ENCODE measurements at places on chromosomes 1 and 21. TPM values are rescaled to one million over a fixed set of nuclear protein-coding genes. Genes with fewer than 3 reads are reported as not detected.
A peak's percentile ranks its signal among the peaks of the same experiment; 100 is the strongest.

DNA sequence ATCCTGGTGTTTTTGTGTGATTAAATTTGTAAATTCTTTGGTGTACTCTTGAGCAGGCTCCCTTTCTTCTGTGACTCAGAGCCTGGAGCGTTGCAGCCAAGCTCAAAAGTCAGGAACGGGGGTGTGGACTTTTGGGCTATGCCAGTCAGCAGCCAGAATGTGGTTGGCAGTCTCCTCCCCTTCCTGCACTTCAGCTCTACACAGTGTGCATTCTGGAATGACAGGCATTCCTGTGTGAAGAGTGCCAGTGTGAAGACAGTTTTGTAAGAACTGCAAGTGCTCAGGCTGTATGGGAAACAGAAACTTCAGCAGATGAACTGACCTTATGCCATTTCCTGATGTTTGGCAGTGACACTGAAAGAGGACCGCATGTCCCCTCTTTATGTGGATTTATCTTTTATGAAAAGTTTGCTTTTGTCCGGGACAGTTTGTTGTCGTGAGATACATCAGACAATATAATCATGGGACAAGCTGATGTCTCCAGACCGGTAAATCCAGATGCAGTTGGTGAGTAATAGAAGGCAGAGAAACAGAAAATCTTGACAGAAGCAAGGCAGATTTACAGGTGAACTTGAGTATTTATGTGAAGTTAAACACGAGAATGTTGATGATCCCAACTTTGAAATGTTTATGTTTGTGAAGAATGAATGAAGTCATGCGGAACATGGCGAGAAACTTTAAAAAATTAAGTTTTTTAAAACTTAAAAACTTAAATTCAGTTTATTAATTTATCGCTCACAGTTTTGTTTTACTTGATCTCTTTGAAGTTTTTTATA, 67.7 kb upstream of the RCC1 start:
- DNase-seq = peak; percentile 44

LCE2B gene
- not detected for polyA plus RNA-seq

ASTN1 gene
- 1.5 TPM for polyA plus RNA-seq

- DNase-seq = no peak
These were observed 22.3 kb downstream of the CD34 start for GRCh38 chr1:207888652-207889051.

DNA sequence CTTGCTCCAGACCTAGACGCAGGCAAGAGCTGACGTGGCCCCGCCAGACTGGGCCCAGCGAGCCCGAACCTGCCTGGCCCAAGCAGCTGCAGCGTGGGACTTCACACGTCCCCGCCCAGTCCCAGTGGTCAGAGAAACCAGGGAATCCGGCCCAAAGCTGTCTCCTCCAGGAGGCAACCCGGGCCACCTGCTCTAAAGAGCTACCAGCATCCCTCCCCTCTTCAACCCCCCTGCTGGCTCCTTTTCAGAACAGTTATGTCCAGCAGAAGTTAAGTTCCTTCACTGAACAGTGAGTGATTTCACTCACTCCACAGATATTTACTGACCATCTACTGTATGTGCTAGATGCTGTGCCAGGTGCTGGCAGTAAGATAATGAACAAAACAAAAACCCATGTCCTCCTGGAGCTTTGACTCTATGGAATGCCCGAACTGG, 2.1 kb upstream of the EFNA1 start:
- no peak for DNase-seq

DNA sequence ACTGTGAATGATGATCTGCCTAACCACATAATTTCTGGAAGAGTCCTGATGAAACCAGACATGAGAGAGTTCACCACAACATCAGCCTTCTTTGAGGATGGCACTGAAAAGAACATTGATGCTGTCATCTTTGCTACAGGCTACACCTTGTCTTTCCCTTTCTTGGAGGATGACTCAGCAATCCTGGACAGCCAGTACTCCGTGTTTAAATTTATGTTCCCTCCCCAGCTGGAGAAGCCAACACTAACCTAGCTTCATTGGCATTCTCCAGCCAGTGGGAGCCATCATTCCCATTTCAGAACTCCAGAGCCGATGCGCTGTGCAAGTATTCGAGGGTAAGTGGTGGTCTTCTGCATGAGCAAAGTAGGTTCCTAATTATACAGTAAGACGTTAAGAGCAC, 164.1 kb upstream of the POGK start:
- no peak for DNase-seq

GRCh38 chr1:225880636-225881035, 1.5 kb downstream of the TMEM63A start:
- no peak for DNase-seq

GRCh38 chr1:160353223-160353622, 10.0 kb downstream of the NCSTN start:
- DNase-seq = no peak

RAD54L gene
- polyA plus RNA-seq = 13.2 TPM

TMIGD3 gene
- polyA plus RNA-seq = 1.0 TPM

DMRTA2 gene
- polyA plus RNA-seq = not detected

ZSWIM5 gene
- 7.1 TPM for polyA plus RNA-seq

- DNase-seq = no peak
These were observed 25.0 kb downstream of the TBX15 start for GRCh38 chr1:118963138-118963455.

DNA sequence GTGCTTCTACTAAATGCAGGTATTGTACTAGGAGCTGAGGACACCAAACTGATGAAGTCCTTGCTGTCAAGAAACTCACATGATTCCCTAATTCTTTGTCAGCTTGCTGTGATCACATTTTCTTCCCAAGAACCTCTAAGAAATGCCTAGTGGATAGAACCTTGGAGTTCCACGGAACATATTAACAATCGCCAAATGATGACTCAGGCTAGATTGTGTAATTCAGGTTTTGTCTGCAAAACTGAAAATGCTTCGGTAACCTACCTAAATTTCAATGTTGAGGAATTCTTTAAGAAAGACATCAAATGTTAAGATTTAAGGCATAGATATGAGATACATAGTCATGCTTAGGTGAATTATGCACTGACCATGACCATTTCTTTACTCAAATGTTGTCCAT, 1.7 kb upstream of the GADD45A start:
- no peak for DNase-seq

DNA sequence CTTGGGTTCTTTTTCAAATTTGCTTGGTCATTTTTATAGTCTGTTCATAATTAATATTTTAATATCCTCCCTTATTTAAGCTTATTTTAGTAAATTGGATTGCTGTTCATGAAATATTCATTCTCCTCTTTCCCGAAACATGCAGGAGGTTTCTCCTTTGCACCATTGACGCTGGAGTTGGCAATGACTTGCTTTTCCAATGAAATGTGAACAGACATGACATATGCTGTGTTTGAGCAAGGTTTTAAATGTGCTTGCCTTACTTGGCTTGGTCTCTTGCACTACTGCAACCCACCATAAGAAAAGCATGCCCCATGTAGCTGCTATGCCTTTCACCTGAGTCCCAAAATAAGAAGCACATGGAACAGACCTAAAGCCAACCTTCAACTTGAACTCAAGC, 498.0 kb upstream of the NFIA start:
- DNase-seq = no peak

GRCh38 chr1:45103534-45103933, 91.5 kb downstream of the UROD start:
- DNase-seq = no peak

- DNase-seq = no peak
These were observed 90.7 kb downstream of the GPR88 start for GRCh38 chr1:100628631-100629081.

DNA sequence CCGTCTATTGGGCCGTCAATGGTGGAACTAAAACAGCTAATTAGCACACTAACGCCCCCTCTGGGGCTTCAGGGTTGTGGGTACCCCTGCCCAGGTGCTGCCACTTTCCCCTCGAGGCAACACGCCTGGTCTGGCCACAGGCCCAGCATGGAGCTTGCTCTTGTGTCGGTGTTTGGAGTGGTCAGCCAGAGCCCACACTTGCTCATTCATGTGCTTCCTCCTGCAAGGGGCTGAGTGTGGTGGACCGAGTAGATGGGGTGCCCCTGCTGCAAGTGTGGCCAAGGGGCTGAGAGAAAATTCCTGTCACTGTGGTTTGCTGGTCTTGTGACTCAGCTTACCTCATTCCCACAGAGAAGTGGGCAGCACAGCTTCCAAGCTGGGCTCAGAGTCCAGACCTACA, 25.7 kb downstream of the HTR6 start:
- no peak for DNase-seq

- no peak for DNase-seq
These were observed 109.0 kb downstream of the ETS2 start for GRCh38 chr21:38914528-38915293.

DNA sequence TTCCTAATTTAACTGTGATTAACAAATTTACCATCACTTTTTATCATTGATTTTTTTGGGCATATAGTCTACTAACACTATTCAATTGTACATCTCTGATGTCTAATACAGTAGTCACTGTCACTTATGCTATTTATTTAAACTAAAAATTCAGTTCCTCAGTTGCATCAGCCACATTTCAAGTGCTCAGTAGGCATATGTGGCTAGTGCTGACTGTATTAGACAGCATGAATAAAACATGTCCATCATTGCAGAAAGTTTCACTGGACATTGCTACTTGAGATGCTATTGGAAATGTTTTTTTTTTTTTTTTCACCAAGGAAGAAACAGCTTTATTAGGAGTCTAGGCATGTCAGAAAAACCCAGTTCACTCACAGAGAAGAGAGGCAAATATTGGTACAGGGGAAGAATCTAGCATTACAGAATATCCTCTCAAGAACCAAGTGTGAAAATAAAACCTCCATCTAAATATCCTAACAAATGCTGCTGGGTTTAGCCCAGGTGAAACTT, 108.1 kb upstream of the GNG4 start:
- no peak for DNase-seq

DNA sequence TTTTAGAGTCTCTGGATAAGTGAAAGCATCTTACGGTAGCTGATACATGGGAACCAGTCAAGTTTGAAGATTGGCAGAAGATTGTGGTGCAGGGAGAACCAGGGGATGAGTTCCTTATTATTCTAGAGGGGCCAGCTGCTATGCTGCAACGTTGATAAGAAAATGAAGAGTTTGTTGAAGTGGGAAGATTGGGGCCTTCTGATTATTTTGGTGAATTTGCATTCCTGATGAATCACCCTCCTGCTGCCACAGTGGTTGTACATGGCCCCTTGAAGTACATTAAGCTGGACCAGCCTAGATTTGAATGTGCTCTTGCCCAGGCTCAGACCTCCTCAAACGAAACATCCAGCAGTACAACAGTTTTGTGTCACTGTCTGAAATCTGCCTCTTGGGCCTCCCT, 45.9 kb downstream of the BTBD8 start:
- no peak for DNase-seq

DNA sequence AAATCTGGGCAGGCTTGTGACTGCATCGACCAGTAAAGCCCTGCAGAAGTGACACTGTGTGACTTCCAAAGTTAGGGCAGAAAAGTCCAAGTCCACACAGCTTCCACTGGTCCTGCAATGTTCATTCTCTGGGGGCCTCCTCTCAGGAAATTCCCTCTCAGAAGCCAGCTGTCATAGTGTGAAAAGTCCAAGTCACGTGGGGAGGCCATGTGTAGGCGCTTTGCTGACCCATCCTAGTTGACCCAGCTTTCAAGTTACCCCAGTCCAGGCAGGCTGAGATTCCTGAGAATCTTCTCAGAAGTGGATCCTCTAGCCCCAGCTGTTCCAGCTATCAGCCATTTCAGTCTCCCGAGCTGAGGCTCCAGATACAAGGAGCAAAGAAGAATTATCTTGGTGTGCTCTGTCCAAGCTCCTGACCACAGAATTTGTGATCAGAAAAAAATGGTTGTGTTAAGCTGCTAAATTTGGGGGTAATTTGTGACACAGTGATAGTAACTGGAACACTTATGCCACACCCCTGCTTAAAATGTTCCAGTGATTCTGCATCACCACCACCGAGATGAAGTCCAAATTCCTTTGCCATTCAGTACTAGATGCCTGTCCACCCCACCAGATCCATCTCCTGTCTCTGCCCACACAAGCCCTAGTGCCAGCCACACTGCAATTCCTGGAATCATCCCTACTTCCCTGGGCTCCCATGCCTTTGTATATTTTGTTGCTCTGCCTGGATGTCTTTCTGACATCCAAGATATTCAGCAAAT, 2.5 kb upstream of the STUM start:
- no peak for DNase-seq

TMEM39B gene
- polyA plus RNA-seq = 21.3 TPM

DNA sequence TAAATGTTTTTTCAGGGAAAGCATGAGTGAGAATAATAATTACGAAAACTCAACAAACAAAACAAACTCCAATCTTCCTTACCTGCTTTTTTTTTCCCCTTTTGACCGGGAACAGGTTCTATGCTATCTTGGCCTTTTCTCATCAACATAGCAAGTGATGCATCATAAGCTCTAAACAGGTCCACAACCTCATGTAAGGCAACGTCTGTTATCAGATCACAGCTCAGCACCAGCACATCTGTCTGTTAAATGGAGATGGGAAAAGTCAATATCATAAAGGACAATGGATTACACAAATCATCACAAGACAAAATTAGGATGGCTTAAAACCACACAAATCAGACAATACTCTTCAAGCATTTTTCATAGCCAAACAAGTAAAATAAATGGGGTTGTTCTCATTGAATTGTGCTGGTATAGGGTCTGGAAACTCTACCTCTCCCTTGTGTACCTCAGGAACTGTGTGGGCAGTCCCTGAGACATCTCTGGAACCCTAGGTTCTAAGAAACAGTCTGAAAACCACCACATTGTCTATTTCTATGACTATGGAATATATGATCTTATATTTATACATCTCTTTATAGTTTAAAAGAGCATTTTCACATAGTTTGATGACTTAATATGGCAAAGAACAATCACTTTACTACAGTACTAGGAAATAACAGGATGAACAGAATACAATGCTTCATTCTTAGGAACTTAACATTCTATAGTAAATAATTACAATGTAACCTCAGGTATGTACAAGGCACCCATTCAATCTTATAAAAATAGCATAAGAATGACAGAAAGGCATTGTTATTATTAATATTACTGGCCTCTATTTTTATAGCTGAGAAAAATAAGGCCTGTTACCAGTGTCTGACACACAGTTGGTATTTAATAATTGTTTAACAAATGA, 44.7 kb downstream of the EIF2B3 start:
- DNase-seq = no peak

DNA sequence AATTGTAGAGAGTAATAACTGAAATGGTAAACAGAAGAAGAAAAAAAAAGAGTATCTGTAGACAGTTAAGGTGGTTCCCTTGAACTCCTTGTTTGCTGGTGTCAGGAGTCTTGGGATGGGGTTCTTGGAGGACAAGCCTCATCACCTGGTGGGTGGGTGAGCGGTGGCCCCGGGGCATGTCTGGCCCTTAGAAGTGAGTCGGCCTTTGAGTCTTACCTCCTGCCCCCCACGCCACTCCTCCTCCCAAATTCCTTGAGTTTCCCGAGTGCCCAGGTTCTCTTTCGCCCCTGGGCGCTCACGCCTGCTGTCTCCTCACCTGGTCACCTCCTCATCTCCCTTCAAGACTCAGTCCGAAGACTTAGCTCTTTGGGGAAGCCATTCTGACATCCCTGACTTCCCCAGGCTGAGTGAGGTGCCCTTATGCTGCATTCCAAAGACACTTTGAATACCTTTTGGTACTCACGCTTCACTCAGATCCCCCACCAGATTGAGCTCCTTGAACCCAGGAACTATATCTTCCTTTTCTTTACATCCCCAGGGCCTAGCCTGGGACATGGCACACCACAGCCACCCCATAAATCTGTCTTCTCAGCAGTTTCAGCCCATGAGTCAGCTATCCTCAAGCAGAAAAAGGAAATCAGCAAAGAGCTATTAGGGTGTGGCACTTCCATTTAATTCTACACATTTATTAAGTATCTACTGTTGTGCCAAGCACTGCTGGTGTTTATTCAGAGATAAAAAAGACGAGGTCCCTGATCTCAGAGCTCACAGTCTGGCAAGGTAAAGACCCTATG, 13.5 kb upstream of the IKBKE start:
- no peak for DNase-seq

LHX4 gene
- 4.6 TPM for polyA plus RNA-seq

KRTAP27-1 gene
- not detected for polyA plus RNA-seq

Measured in renal cortex interstitium (tissue), 15 donors.